Stimulated activated CD8-positive, alpha-beta memory T cell treated with anti-CD3 and anti-CD28 coated beads, Interleukin-4, amount 100 ng/mL, for 4 hours (primary cell): ENCODE measurements at places on chromosomes 12 and 14.

DNA sequence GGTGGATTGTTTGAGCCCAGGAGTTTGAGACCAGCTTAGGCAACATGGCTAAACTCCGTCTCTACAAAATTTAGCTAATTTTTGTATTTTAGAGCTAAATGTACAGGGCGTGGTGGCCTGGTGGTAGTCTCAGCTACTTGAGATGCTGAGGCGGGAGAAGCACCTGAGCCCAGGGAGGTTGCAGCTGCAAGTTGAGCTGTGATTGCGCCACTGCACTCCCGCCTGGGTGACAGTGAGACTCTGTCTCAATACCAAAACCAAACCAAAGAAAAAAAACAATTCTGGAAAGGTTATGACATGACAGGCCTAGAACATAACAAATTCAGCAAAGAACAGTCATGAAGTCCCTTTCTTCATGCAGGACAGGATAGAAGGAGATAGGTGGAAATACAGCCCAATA, 25.7 kb downstream of the WDR89 start:
- DNase-seq = no peak

DNA sequence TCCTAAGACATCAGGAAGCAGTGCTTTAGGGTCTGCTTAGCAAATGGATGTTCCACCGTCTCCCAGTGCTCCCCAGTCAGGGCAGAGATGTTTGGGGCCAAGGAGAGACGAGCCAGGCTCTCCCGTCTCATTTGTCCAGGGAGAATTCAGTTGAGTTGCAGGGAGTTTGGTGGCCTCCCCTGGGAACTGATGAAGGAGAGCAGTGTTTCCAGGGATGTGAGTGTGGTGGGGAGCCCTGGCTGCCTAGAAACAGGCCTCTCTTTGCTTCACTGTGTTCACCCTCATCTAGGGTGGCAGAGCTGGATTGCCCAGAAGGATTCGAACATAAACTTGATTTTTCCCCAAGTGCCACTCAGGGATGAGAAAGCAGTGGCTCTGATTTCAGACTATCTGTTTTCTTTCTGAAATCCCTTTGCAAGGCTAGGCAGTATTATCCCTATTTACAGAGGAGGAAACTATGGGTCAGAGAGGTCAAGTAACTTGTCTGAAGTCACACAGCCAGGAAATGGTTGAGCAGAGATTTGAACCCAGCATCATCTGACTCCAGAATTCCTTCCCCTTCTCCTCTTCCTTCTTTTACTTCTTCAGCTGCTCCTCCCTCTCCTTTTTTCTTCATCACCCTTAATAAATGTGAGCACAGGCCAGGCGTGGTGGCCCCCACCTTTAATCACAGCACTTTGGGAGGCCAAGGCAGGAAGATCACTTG, 6.6 kb downstream of the TPCN1 start:
- DNase-seq = no peak

GRCh38 chr14:100900837-100901390, 2.6 kb downstream of the RTL1 start:
- DNase-seq = no peak

DNA sequence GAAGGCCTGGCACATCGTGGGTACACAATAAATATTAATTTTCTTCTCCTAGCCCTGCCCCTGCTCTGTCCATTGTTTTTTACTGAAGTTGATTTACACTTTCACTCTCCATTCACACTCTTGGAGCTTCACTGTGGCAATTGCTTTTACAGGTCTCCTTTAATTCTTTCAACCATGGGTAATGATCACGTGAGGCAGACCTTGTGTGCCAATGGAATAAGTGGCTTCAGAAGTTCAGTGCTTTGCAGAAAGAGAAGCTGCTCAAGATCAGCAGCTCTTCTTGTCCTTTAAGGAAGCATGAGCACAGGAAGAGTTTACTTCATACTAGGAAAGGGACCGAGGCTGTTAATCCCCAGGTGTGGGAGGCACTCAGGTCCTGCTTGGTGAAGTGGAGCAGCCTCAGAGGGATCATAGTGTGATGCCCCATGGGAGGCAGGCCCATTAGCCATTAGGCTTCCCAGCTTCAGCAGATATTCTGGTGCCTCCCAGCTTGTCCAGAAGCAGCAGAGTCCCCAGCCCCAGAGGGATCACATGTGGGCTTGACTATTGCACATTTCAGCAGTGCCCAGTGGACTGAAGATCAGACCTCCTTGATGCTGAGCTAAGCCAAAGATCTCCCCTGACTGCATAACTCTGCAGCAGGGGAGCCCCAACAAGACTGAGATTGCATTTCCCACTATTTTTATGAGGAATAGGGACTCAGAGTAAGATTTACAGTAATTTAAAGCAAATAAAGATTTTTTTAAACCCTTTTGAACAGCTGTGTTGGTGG, 5.0 kb upstream of the SLC35F4 start:
- DNase-seq = no peak

- no peak for DNase-seq
Observed at GRCh38 chr12:25960143-25960542, 1.7 kb downstream of the RASSF8 start.

DNA sequence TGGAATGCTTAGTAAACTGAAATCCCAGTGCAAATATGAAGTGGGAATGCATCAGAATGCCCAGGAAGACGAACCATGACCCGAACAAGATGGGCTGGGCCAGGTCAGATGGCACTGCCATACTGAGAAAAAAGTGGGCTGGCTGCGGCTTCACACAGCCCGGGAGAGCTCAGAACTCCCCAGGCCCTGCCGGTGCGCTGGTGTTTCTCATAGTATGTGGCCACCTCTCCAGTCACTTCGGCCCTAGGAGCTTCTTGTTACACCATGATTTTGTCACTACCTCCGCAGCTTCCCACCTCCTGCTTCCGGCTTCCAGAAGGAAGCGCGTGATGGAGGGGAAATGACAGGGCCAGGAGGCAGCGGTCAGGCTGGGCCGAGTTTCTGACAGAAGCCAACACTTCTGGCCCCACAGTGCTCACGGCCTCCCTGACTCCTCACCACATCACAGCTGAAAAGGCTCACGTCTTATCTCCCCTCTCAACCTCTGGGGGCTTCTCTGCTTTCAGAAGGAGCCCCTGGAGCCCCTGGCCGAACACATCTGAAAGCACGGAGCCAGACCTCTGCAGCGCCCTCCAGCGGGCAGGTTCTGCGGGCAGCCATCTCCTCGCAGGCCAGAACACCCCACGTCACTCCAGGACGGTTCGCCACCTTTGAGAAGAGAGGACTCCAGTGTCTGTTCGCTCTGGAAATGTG, 30.7 kb downstream of the DAD1 start:
- no peak for DNase-seq

DNA sequence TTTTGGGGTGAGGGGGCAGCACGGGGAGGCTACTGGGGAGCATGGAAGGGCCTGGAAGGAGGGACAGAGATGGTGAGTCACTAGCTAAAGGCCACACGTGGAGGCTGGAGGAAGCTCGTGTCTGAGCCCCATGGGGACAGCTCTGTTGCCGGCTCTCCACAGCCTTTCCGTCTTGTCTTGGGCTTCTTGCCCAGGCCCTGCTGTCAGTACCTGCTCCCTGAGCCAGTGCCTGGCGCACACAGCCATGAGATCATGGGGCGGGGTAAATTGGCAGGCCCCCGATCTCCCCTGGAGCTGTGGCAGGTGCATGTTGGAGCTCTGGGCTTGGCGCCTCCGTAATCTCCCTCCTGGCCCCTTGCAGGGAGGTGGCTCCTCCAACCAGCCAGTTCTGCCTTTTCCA, 16.1 kb upstream of the KRT80 start:
- no peak for DNase-seq

DNA sequence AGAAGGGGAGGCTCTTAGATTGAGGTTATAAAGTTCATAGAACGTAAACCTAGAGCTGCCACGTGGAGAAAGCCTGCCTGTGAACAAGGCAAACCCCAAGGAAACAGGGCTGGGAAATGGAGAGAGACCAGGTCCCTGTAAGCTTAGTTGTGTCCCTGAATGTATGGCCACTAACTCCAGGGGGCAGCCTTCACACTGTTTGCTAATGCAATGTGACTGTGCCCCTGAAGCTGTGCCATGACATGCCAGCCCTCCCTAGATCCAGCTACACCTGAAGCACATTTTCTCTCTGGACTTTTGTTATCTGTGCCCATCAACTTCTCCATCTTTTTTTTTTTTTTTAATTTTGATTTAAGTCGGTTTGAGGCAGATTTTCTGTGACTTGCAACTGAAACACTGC, 60.6 kb upstream of the TMCC3 start:
- DNase-seq = no peak

DNA sequence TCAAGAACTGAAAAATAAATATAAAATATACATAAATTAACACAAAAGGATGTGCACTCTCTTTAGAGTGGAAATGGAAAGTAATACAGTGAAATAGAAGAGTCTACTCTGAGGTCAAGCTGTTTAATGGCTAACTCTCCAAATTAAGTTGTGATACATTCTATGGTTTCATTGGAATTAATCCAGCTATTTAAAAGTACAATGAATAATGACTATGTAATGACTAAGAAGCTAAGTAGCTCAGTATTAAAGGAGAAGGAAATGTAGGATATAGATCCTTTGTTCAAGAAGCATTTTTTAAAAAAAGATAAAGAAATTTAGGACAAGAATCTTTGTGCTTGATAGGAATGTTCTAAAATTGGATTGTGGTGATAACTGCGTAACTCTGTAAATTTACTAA, 85.3 kb downstream of the LRP6 start:
- DNase-seq = no peak

- DNase-seq = no peak
Observed at GRCh38 chr12:124651516-124652273, 84.3 kb upstream of the NCOR2 start.
